Activated CD4-positive, alpha-beta T cell treated with anti-CD3 and anti-CD28 coated beads, Interleukin-2, Interleukin-4, amounts not matched to agents 100 ng/mL and 50 ng/mL, durations not matched to agents 16 hours and 8 hours (primary cell): ENCODE measurements at places on chromosomes 5 and 9.

- DNase-seq: no peak
Observed at GRCh38 chr9:114906922-114907571, 23.3 kb downstream of the TNFSF8 start.

- no peak for DNase-seq
Observed at GRCh38 chr5:179792612-179793467, 946 bp upstream of the LTC4S start.

DNA sequence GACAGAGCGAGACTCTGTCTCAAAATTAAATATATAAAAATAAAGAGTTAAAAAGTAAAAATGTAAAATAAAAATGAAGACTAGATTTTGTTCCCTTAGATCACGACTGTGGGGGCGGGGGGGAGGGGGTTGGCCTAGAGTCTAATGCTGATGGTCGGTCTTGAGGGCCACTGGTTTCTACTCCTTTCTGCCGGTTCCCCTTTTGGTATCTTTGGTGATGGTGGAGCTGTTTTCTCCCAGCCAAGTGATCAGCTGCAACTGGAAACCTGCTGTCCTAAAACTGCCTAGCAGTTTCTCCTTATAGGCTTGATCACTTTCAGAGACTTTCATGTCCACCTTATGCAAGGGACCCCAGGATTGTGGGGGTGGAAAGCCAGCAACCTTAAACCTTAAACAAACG lies 1.1 kb downstream of the SRD5A1 start:
- no peak for DNase-seq

GRCh38 chr9:80892703-80893102 lies 796.6 kb downstream of the TLE1 start:
- DNase-seq: no peak

DNA sequence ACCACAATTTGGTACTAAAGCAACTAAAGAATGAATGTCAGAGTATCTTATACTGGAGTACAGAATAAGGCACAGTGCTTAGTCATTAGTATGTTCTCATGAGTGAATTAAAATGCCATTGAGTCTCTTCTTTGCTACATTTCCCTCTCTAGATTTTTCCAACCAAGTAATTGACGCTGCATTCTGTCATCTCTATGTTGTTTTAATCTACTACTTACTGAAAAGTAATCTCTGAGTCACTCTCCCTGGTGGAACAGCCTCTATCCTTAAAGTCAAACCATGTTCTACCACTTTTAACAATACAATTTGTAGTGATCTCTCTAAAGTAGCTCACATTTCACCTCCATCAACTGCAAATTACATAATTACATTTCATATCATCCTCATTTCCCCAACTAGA lies 495.1 kb downstream of the CDH18 start:
- DNase-seq: no peak

DNA sequence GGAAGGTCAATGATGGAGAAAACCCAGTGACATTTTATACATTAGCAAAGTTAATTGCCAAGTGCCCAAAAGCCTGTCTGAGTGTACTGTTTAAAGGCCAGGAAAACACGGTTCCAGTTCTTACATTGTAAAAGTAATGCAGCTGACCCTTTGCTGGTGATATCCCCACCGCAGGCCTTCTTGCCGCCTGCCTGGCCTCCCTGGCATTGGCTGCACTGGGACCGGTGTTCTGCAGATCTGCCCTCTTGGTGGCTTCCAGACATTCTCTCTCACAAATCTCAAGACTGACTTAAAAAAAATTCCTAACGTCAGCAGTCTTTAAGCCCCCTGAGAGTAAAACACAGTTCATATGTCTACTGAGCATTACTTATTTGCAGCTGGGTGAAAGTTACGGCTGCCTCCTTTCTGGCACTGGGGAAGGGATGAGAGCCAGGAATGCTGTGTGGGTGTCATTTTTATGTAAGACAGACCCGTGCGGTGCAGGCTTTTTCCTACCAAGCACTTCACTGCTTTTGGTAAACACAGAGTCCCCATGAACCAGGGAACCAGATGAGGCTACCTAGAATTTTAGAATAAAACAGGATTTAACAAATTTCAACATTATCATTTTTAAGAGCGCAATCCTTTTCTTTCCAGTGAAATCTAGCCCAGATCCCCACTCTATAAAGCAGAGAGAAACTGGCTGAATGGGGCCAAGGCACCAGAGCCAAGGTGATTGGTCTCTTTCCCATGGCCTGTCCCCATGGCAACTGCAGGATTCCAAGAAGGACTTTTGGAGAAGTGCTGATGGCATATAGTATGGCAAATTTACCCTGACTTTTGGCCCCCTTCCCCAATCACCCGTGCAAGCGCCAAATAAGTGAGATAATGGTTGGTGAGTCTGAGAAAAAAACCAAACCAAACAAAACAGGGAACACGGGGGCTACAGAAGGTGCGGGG lies 80.8 kb downstream of the LMNB1 start:
- DNase-seq: no peak

DNA sequence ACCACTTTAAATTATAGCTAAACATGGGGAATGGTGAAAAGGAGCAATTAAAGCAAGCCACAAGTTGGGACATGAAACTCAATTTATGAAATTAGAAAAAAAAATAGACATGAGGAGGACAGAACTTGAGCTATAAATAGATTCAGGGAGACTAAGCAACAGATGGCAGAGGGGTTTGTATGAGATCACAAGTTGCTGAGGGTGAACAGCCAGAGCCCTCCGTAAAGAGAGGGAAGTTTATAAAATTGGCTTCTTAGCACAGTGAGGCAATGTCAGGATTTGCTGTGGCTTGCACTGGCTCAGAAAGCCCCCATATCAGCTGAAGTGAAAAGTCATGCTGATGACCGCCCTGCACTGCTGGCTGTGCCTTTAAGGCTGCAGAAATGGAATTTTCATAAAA lies 443.4 kb upstream of the CD180 start:
- DNase-seq: no peak

GRCh38 chr9:73844135-73844534 lies 653.0 kb upstream of the RORB start:
- no peak for DNase-seq

GRCh38 chr9:32618261-32618660 lies 17.2 kb downstream of the TAF1L start:
- DNase-seq: no peak

DNA sequence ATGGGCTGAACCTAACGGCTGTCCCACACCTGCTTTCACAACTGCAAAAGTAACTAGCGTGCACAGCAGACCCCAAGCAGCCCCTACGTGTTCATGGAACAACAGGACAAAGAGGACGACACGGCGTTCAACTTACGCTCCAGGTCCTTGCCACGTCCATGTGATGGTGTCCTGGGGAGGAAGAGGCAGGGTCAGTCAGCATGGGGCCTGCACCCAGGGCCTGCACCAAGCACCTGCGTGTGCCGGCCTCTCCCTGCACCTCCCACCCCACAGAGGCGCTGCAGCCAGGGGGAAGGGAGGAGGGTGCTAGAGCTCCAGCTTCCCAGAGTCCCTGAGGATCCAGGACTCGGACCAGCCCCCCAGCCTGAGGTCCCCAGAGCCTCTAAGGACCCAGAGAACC lies 35.6 kb upstream of the SLC6A3 start:
- DNase-seq: no peak

GRCh38 chr5:160237571-160238093 lies 8.3 kb downstream of the FABP6 start:
- DNase-seq: no peak

GRCh38 chr5:42840842-42841567 lies 29.3 kb upstream of the SELENOP start:
- no peak for DNase-seq

DNA sequence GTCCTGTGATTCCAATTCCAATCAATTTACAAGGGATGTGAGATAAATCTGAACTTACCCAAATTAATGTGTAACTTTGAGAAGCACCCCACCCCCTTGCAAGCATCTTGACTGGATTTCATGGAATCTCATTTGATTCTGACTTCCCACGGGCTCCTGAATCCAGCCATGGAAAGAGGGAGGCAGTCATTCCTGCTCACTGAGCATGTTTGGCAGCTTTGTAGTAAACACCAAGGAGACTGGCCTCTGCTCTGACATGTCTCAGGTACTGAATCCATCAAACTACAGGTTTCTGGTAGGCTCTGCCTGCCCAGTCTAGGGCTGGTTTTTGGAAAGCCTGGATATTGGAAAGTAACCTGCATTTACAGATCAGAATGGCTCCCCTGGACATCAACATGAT lies 357.6 kb downstream of the ARHGEF28 start:
- no peak for DNase-seq

GRCh38 chr9:6354072-6354686 lies 26.0 kb downstream of the TPD52L3 start:
- DNase-seq: peak; percentile 74

DNA sequence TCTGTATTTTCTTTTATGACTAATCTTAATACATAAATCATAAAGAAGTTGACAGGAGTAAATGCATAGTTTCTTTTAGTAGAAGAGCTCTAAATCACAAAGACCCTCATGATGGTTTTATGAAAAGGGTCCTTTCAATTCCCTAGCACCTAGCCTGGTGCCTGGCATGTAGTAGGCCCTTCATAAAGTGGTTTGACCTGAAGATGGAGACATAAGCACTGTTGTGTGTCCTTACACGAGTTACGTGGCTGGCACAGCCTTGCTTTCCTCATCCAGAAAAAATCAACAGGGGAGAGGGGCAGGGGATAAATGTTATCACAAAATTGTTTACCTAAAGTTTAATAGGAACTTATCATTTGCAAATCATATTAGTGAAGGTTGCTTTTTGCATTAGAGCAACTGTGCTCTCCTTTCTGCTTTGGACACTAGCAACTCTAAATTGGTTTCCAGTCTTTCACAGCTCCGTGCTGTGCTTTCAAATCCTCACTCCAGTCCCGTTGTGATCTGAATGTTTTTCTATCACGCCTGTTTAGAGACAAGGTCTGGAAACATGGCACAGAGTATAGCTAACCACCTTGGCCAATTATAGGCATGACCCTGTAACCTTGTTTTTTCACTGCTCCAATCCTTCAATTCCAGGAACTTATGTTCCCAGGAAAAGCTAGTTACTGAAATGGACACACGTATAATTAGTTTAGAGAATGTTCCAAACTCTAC lies 55.7 kb downstream of the ARL15 start:
- DNase-seq: no peak

GRCh38 chr5:31626156-31626555 lies 12.8 kb upstream of the PDZD2 start:
- no peak for DNase-seq
